Effector CD4-positive, alpha-beta T cell (primary cell): ENCODE measurements at places on chromosomes 11 and 22.

GRCh38 chr11:14593671-14594070 lies 49.9 kb upstream of the PDE3B start:
- DNase-seq = no peak

DNA sequence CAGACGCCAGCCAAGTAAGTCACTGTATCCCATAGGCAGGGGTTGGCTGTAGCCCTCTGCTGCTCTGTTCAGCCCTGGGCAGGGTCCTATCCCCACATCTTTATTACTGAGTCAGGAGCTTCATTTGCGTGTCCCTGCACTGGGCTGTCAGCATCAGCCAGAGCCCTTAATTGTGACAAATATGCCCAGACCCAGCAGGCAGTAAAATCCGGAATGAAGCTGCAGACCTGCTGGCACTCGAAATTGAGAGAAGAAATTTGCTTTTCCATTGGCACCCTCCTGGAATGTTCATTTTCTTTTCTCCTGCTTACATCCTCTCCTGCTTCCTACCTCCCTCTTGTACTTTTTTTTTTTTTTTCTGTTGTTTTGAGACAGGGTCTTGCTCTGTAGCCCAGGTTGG lies 43.8 kb downstream of the CEP164 start:
- no peak for DNase-seq

DNA sequence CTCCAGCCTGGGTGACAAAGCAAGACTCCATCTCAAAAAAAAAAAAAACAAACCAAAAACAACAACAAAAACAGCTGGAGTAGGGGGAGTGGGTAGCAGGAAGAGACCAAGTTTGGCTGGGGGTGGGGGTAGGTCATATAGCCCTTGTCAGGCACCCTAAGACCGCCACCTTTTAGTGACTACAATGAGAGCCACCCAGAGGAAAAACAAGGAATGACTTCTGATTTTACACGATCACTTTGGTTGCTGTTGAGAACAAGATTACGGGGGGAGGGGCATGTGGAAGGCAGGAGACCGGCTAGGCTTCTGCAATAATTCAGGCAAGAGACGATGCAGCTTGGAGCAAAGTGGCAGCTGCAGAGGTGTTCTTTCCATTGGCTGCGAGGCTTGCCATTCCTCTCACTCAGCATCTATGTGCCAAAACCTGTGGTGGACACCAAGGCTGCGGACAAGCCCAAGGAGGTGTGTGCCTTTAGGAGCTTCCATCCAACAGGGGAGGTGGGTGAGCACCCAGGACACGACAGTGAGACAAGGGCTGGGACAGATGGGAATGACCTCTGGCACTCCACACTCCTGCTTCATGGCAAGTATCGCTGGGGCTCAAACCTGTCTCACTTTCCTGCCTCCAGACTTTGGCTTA lies 1.7 kb downstream of the RPS19BP1 start:
- DNase-seq = no peak

DNA sequence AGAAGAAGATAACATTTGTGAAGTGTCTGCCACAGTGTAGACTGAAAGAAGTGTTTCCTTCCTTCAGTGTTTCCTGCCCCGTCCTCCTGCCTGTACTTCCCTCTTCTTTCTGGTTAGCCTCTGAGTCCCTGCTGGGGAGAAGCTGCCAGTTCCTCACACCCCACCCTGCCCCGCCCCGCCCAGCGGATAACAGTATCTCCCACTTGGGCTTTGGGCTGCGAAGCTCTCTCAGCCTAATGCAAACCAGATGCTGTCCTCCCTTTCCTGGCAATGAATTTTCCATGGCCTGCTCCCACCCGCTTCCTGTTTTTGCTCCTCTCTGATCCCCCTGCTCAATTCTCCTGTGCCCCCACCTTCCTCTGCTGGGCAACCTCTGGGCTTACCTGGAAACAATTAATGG lies 5.2 kb upstream of the RAB3IL1 start:
- DNase-seq = no peak

DNA sequence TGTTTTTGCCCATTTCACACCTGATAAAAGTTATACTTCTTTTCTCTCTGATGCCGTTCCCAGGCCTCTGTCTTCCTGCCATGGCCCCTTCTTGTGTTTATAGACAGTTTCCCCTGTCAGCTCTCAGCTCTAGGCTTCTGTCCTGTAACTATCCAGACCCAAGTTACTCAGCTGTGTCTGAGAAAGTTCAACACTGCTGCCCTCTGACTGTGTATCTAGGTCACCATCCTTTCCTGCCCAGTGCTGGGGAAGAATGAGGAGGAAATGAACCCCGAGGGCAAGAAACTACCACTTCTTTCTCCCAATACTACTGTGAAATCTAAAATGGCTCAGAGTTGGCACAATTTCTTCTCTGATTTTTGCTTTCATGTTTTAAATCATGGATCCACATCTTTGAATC lies 29.6 kb downstream of the SNX19 start:
- DNase-seq = no peak

- DNase-seq = no peak
Measured at GRCh38 chr11:2698386-2699184, 1.2 kb downstream of the KCNQ1OT1 start.

DNA sequence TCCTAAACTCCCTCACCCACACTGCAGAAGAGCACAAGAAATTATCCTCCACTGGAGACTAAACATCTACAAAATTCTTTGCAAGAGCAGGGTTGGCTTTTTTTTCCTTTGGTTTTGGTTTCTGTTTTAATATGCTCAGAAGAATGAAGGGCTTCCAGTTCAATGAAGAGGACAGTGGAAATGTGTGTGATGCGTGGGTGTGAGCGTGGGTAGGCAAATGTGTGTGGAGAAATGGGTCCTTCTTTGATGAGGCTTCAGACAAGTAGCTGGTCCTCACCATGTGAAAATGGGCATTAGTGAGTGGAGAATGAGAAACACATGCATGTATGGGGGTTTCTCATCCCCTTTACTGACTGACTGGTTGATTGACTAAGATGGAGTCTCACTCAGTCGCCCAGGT lies 263.3 kb upstream of the SYN3 start:
- no peak for DNase-seq

- DNase-seq = no peak
Measured at GRCh38 chr22:37496651-37497050, 10.5 kb upstream of the MFNG start.

DNA sequence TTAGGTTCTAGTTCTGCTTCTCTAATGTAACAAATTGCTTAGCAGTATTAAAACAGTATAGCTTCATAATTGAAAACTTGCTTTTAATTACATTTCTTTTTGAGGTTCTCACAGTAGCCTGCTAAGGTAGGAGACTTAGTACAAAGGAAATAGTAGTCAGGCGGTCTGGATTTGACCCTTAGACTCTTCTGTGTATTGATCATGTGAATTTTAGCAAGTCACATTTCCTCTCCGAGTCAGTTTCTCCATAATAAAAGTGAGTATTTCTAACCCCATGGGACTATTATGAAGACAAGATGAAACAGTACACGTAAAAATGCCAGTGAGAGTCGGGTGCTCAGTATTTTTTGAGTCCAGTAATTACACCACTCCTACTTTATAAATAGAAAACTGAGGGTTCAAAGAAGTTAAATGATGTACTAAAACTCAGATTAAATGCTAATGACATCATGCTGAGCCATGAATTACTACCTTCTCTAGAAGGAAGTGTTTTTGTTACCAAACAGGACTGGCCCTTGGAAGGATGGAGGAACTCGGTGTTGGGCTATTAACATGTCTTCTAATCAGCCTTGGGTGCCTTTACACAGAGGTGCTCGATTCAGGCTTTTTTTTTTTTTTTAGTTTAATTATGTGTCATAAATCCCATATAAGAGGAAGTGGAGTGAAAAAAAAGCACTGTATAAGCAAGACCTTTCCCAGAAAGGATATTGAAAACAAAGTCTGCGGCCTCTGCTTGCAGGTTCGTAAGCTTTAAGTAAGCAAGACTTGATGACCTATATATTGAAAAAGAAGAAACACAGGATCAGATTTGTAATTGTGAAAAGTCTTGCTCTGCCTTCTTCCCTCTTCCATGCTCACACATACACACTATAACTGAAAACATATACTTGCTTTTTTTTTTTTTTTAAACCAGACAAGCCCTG lies 109.0 kb downstream of the EMSY start:
- no peak for DNase-seq

- no peak for DNase-seq
Measured at GRCh38 chr22:29689880-29690213, 30.0 kb upstream of the CABP7 start.

GRCh38 chr22:39733191-39733590 lies 160.4 kb downstream of the ENTHD1 start:
- DNase-seq = no peak

DNA sequence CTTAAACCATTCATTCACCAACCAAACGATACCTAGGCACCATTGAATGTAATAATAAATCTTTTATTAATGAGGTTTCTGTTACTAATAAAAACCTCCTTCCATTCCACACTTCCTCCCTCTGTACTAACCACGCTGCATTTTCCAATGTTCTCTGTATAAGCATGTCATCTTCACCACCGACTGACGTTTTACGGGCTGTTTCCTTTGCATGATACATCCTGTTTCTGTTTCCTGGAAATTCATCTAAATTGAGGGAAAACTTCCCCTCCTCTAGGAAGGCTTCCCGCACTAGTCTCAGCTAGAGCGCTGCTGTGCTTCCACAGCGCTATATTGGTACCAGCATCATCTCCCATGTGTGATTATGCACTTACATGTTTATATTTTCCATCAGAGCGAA lies 2.1 kb downstream of the OR4D10 start:
- no peak for DNase-seq

DNA sequence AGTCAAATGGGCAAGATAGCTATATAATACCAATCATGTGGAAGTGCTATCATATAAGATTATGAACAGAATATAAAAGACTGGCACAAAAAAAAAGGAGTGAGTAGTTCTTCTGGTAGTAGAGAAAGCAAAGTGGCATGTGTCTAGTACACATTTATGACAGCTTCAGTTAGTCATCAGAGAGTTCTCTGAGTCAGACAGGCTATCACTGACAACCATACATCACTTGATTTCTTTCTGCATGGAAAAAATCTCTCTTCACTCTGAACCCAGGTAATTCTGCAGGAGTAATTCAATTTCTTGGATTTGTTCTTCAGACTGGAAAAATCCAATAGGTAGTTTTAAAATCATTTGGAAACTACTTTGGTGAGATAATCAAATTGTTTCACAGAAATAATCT lies 286.8 kb upstream of the ANO3 start:
- no peak for DNase-seq

DNA sequence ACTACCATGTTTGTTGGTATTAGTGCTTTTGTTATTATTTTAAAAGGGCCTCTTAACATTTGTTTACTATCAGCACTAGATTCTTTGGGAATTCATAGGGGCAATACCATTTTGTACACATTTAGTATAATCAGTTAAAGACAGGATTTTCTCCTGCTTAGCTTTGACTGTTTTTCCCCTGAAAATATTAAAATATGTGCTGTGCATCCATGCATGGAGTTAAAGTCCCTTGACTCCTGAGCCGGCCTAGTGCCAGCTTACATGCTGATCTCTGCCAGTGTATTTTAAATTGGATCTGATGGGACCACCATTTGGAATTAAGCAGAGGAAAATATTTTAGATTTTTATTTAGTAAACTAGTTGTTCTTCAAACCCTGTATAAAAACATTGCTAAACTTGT lies 161.4 kb downstream of the METTL15 start:
- no peak for DNase-seq

- no peak for DNase-seq
Measured at GRCh38 chr11:50187220-50187619, 154.5 kb downstream of the OR4C45 start.
